Body of pancreas (tissue), 4 donors: ENCODE measurements at places on chromosomes 4 and X.

DNA sequence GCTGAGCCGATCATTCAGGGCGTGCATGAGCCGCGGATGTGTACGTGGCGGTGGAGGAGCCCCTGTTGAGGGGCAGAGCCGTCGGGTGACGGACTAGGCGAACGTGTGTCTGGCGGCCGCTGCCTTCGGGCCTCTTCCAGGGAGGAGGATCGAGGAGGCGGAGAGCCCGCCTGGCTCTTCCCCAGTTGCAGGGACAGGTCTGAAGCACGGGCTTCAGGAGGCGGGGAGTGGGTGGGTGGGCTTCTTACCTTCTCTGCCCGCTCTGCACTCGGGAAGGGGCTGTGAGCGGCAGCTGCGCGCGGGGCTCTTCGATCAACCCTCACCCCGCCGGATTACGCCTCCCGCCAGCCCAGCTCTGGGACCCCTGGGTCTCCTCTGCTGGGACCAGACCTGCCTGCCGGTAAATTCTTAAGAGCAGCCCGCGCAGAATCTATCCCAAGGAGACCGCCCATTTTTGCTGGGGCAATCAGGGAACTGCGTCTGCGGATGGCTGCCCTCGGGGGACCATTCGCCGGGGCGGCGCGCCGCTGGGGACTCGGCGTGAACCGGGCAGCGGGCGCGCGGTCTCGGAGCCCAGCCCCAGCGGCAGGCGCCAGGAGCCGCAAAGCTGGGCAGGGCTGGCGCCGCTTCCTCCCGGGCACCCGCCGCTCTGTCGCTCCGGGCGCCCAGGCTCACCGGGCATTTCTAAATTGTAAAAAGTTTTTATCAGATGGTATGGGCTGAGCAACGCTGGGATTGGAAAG is 4.9 kb downstream of the PLAC8 start:
- peak; percentile 25 for DNase-seq

- DNase-seq, result no peak
Measured at GRCh38 chrX:43753637-43754036, 97.5 kb downstream of the MAOA start.

GRCh38 chr4:47471591-47471990 is 8.1 kb upstream of the COMMD8 start:
- DNase-seq, result no peak

DNA sequence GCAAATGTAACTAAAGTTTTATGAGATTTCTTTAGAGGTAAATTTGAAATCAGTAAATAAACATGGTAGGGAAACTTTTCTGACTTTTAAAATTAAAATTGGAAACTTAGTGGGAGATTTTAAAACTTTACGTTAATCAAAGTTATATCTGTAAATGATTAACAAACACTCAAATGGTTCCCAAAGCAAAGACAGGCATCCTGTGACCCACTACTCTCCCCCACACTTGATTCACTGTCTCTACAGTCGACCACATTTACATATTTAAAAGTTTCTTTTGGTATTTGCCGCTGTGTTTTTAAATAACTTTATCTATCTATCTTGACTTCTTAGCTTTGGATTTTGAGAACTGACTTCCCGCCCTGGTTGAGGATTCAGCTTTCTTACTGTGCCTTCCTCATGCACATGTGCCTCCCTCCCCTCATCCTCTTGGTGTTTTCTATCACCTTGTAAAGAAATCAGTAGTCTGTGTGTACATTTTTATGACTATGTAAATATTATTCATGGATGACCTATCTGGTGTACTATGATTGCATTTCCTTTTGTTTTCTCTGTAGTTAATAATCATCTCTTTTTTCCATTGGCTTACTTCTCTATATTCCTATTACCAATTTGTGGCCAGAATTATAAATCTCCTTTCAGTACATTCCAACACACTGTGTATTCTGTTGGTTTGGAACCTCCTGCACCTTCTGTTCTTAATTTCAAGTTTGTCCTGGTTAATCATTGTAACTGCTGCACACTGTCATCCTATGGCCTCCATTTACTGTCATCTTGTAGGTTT is 72.6 kb downstream of the WWC2 start:
- no peak for DNase-seq
